Mesenteric fat pad (tissue), 1 donor: ENCODE measurements at places on chromosomes 2 and 18. TPM values are rescaled to one million over a fixed set of nuclear protein-coding genes. Genes with fewer than 3 reads are reported as not detected.
A peak's percentile ranks its signal among the peaks of the same experiment; 100 is the strongest.

GRCh38 chr2:119222863-119223520 is 642 bp upstream of the STEAP3 start:
- no peak for DNase-seq

- no peak for DNase-seq
Observed at GRCh38 chr2:96264656-96265348, 995 bp downstream of the TMEM127 start.

Gene IMPA2
- 31.8 TPM for total RNA-seq

GRCh38 chr2:239192456-239192855 is 208.4 kb downstream of the HDAC4 start:
- DNase-seq, result peak; percentile 68

- DNase-seq, result no peak
Observed at GRCh38 chr2:110755491-110756078, 23.2 kb downstream of the ACOXL start.

DNA sequence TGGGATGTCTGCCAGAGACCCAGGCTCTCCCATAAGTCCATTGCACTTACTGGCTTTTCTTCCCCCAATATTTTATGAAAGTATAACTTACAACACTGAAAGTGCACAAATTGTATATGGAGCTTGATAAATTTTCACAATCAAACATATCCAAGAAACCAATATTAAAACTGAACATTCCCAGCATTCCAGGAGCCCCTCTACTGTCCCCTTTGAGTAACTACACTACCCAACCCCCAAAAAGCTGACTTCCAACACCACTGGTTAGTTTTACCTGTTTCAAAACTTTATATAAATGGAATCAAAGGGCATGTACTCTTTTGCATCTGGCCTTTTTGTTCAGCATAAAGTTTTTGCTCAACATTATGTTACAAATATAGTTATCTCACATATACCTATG is 35.2 kb upstream of the PKDCC start:
- no peak for DNase-seq

GRCh38 chr18:79422022-79422782 is 26.5 kb downstream of the NFATC1 start:
- DNase-seq, result no peak

DNA sequence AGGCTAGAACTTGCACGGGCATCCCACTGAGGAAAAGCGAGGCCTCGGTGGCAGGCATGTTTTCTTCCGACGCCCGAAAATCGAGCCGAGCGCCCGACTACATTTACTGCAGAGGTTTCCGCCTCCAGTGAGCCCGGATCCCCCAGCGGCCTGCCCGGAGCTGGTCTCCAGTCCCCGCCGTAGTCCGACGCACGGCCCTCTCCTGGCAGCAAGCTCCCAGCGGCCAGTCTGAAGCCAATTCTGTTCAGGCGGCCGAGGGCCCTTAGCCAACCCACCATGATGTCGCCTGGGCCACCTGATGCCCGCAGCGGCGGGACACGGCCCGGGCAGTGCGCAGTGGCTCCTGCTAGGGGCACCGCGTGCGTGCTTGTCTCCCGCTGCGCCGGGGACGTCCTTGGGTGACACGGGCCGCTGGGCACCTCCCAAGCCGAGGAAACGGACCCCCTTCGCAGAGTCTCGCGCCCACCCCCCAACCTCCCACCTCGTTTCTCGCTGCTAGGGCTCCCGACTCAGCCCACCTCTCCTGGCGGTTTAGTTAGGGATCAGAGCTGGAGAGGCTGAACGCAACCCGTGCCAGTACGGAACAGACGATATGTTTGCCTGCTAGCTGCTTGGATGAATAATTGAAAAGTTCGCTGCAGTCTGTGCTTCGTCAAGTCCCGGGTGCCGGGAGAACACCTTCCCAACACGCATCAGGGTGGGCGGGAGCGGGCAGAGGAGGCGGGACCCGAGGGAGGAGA is 5.3 kb downstream of the ONECUT2 start:
- no peak for DNase-seq

DNA sequence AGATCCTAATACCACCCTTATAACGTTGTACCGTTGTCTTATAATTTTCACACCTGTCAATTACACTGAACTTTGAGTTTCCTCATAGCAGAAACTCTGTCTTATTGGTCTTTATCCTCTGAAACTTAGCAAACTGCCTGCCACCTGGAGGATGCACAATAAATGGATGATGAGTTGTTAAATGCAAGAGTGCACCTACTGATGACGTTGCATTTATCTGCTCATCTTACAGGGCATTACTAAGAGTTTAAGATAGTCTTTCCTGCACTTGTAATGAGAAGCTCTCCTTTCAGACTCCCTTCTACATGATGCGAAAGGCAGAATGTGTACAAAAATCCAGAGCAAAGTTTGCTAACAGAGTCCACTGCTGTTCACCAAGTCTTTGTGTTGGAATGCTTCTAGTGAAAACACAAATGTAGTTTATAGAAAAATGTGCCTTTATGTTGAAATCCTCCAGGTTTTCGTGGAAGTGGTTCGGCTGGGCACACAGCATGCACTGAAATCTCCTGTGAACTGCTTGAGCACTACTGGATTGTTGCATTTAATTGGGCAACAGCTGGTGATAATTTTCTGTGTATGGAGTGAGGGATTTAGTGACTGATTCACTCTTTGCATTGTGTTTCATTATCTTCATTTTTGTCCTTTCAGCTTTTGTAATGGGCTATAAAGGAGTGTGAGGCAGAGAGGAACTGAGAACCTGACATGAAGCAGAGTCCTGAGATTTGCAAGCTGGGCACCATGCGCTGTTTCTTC is 665.8 kb upstream of the ID2 start:
- no peak for DNase-seq

DNA sequence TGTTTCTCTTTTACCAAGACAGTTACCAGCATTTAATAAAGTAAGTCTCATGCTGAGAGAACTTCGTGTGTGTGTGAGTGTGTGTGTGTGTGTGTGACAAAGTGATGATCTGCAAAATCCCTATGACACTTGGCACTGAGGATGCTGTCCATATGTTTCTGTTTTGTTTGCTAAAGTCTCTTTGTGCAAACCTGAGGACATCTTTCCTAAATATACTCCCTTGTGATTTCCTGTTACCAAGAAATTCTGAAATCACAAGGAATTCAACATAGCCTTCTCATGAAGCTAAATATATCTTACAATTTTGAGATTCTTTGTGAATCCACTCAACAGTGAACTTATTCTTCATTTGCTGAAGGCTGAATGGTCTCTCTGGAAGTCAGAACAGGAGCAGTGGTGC is 1359.7 kb upstream of the NRXN1 start:
- no peak for DNase-seq

Gene RBM44
- total RNA-seq, result 1.3 TPM

DNA sequence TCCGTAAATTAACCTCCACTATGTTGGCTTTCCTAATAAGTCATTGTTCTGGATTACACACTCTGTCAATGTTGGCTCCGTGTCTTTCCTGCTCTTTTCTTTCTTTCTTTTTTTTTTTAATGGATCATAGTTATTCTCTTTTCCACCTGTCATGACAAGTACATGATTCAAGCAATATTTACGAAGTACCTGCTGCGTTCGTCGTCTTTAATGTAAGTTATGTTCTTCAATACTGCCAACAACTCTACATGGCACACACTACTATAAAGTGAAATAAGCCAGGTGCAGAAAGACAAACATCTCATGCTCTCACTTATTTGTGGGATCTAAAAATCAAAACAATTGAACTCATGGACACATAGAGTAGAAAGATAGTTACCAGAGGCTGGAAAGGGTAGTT is 239.1 kb downstream of the SCG2 start:
- DNase-seq, result no peak

DNA sequence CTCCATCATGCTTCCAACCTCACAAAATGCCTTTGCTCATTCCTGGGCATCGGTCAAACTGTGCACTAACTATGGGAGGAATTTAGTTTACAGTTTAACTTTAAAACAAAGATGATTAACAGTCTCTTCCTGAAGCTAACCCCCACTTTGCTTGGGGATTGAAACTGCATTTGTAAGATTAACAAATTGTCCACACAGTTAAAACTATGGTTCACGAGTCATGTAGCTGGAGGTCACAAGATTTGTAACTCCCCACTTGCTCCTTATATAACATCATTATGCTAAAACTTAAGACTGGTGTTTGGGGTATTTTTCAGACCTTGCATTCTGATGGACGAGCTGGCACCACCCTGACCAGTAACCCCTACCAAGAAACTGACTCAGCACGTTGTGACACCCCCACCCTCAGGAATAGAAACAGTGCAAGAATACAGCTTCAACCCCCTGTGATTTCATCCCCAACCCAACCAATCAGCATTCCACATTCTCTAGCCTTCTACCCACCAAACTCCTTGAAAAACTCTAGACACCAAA is 252.3 kb downstream of the MBD5 start:
- no peak for DNase-seq

DNA sequence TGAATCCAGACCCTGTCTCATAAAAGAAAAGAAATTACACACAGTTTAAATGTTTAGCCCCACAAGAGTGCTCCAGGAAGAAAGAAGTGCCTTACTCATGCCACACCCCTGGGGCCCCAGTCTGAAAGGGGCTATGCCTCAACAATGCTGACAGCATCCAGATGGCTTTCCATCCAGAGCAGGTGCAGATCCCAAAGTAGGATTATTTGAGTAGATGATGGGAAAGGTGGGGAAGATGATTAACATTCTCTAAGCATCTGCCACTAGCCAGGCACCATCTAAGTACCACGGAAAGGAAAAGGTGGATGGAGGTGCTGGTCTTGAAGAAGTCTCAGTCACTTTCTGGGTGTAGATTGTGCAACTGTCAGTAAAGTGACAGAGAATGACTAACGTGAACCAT is 16.3 kb downstream of the DPYSL5 start:
- no peak for DNase-seq

Gene TNS1
- 449 TPM for total RNA-seq

Gene ITSN2
- total RNA-seq, result 66.2 TPM

DNA sequence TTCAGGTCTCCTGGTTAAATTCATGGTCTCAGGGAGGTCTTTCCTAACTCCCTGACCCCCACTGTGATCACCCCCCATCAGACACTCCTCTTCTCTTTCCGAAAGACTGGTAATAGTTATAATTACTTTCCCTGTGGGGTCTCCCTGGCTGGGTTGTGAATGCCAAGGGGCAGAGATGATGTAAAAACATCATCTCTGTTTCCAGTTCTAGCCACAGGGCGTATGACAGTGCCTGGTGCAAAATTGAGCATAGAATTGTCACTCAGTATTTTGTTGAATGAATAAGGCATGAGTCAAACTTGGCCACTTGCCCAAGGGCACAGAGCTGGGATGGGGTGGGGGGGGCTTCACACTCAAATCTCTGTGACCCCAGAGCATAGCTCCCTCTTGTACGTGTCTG is 65.2 kb downstream of the LTBP1 start:
- no peak for DNase-seq

GRCh38 chr2:176103194-176103593 is 3.6 kb downstream of the HOXD12 start:
- DNase-seq, result no peak

- no peak for DNase-seq
Observed at GRCh38 chr18:74724186-74724585, 126.5 kb downstream of the ZNF407 start.

DNA sequence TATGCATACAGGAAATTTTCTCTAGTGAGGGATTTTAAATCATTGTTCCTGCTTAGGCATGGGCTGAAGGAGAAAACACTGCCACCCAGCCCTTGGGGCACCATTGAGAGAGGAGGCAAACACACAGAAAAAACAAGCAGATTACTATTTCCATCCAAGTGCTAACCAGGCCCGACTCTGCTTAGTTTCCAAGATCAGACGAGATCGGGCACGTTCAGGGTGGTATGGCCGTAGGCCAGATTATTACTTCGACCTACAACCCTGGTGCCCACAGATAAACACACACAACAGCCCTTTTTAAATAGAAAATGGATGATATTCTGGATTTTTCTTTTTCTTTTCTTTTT is 45.4 kb upstream of the RHOB start:
- peak; percentile 20 for DNase-seq

DNA sequence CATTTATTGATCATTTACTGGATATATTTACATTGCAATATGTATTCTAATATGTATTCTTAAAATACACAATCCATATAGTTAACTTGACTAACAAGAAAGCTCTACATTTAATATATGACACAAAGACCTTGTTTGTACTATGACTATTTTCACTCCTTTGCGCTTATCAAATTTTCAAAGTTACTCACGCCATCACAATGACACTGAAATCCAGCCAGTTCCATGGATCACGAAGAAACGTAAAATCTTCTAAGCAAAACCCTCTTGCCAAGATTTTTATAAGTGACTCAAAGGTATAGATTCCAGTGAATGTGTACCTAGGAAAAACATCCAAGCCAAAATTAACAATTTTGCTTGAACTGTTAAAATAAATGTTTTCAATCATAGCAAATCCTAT is 39.6 kb downstream of the SCN3A start:
- DNase-seq, result no peak
